HCT116 (cell line): ENCODE measurements at places on chromosomes 11 and 22.
A peak's percentile ranks its signal among the peaks of the same experiment; 100 is the strongest.

GRCh38 chr11:2748814-2749554, 49.2 kb upstream of the KCNQ1OT1 start:
- DNase-seq, result no peak

- no peak for DNase-seq
Measured at GRCh38 chr11:29628609-29629008, 388.2 kb downstream of the KCNA4 start.

GRCh38 chr11:104151404-104152204, 12.3 kb downstream of the PDGFD start:
- DNase-seq, result peak; percentile 16

GRCh38 chr11:7520011-7520942, 6.5 kb downstream of the PPFIBP2 start:
- no peak for DNase-seq

- no peak for DNase-seq
Measured at GRCh38 chr11:5684036-5684645, 733 bp downstream of the TRIM5 start.
